ENCODE measurements at places on chromosomes 3 and 15.
A peak's percentile ranks its signal among the peaks of the same experiment; 100 is the strongest.

- DNase-seq, result no peak
These were observed 31.4 kb upstream of the ZBTB38 start for GRCh38 chr3:141336672-141337522.

DNA sequence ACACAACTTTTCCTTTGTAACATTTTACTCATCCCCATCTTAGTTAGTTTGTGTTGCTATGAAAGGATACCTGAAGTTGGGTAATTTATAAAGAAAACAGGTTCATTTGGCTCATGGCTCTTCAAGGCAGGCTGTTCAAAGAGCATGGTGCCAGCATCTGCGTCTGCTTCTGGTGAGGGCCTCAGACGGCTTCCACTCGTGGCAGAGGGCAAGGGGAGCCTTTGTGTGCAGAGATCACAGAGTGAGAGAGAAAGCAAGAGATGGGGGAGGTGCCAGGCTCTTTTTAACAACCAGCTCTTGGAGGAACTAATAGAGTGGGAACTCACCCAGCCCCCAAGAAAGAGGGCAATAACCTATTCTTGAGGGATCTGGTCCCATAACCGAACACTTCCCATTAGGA lies 23.1 kb downstream of the PLA2G4F start:
- DNase-seq, result no peak

GRCh38 chr15:42858540-42858939 lies 62.0 kb downstream of the TTBK2 start:
- no peak for DNase-seq

DNA sequence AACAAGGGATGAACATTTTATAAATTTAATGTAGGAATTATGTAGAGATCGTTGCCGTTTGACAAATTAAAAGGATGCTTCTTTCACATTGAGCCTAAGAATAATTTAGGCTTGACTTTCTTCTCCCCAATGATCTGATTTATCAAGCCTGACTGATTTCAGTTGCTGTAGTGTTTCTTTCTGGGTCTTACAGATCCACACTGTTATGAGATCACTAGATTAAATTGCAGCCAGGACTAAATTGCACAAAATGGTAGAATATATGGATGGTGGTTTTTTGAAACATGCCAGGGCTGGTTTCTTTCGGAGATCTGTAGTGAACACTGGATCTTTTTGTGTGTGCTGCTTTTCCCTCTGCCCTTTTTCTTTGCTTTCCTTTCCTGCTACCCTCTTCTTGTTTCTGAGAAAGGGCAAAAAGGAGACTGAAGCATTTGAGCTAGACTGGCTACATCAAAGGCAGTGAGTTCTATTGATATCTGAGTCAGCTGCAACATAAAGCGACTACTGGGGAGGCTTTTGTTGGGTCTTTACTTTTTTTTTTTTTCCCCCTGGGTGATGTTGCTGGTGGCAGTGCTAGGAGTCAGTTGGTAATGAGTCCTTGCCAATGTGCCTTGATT lies 83.0 kb downstream of the AKAP13 start:
- no peak for DNase-seq

DNA sequence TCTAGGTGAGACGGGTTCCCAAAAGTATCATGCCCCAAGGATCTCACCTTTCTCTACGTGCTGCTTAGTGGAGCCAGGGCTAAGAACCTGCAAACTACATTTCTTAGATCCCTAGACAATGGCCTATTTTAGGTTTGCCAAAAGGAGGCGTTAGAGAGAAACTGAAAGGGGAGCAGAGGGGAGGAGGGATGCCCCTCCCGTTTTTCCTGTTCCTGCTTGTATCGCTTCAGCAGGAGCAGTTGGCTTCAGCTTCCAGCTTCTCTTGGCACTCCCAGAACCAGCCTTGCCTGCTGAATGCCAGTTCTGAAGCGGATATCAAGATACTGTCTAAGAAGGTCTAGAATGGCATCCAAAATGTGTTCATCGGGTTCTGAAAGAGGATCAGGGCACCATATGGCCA lies 58.4 kb upstream of the ABHD17C start:
- no peak for DNase-seq

DNA sequence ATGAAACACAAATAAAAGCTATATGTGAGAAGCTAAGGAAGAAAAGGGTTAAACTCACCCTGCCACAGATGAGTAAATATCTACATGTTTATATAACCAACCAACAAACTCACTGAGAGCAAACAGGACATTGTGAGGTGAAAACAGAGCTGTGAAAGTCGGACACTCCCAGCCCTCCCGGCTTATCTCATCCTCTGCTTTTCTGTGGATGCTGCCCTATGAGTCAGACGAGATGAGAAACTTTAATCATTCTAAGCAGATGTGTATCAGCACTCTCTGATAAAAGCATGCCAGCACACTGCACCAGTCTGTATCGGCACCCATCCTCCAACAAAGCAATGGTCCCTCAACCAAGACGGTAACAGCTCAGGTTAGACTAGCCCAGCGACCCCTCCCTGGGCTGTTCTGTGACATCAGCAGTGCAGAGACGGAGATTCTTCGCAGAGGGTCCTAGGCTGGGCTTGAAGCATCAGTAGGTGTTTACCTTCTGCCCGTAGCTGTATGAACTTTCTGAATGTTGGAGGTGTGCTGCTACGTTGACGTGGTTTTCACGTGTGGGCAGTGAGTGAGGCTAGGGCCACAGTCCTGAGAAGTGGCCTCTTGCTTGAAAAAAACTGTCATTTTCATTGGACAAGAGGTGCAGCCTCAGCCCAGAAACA lies 119.8 kb upstream of the ALDH1A3 start:
- no peak for DNase-seq

DNA sequence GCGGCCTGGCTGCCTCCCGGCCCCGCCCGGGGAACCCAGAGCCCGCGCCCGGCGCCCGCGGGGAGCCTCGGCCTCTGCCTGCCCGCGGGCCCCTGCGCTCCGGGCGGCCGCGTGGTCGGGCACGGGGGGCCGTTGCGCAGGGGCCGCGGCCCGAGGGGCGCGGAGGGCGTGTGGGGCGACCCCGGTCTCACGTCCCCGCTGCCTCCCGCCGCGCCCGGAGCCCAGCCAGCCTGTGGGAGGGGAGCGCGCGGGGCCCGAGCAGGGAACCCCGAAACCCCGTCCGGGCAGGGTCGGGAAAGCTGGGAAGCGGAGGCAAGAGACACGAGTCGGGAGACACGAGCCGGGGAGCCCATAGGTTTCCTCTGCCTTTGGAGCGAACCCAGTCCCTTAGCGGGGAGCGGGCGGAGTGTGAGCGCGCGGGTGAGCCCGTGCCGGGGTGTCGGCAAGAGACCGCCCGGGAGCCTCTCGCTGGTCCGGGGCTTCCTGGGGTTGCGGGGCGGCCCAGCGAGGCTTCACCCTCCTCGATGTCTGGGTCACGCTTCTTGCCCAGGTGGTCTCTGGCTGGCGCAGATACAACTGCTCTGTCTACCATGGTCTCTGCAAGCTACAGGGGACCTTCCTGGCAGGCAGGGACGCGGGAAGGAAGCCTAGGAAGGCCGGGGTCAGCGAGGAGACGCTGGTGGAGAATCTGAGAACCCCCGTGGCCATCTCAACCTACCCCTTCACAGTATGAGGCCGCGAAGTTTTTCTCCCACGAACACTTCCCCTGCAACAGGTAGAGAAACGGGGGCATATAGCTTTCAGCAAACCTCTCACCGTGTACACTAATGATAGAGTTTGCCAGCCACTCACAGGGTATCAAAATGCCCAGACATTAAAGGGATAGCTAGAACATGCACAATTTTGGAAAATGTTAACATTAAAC lies 586 bp downstream of the LRRK1 start:
- no peak for DNase-seq

- no peak for DNase-seq
These were observed 20.5 kb upstream of the MINDY4B start for GRCh38 chr3:150925751-150926201.

DNA sequence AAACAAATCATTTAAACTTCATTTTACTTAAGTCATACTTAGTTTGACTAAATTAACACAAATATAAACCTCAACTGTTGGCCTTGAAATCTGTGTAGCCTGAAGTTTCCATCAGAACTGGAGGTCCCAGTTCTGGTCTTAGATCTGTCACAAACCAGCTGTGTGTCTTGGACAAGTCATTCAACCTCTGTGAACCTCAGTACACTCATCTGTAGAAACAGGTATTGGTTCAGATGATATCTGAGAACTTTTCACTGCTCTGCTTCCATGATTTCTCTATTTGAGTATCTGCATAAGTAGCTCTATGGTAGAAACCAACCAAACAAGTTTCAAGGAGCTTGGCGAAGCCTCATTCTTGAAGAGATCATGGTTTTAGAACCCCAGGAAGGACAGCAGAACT lies 60.4 kb upstream of the SLC2A2 start:
- no peak for DNase-seq

DNA sequence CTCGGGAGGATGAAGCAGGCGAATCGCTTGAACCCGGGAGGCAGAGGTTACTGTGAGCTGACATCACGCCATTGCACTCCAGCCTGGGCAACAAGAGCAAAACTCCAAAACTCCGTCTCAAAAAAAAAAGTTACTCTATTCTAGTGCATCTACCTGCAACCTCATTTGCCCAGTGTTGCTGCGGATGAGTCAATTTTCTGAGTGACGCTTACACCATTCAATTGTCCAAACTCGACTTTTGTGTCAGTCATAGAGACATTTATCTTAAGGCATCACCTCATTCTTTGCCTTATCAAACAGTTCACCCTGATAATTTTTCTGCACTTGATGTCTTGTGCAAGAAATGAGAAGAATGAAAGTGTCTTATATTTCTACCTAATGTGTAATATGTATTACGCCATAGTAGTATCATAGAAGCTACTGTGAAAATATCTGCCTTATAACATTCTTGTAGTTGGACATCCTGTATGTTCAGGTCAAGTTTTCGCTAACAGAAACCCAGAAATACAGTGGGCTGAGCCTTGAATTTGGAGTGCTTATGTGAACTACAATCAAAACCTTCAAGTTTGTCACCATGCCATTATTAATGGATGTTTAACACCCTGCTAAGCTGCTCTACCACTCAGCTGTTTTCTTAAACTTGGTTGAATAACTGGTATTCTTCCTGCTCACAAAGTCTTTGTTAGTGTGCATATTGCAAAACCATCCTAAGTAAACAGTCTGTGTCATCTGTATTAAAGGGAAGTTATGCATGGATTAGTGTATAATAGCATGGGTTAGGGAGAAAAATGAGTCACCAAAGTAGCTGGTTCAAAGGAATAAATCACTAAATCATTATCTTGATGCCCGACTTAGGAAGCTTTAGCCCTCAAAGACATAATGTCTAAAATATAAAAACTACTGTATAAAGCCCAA lies 531.0 kb upstream of the NR2F2 start:
- no peak for DNase-seq

DNA sequence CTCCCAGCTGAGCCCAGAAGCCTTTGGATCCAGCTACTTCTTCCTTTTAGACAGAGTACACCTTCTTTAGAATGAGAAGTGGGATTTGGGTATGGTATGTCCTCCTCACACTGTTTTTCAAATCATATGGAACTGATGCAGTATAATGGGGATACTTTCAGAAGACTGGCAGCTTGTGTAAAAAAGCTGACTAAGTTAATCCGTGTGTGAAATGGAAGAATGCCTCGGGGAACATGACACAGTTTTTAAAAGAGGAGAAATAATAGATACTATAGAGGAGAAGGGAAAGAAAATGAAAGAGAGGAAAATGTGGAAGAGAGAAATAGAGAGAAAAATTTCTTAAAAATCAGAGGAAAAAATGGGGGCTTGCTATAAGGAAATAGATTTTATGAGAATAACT lies 47.7 kb downstream of the TUSC7 start:
- no peak for DNase-seq

DNA sequence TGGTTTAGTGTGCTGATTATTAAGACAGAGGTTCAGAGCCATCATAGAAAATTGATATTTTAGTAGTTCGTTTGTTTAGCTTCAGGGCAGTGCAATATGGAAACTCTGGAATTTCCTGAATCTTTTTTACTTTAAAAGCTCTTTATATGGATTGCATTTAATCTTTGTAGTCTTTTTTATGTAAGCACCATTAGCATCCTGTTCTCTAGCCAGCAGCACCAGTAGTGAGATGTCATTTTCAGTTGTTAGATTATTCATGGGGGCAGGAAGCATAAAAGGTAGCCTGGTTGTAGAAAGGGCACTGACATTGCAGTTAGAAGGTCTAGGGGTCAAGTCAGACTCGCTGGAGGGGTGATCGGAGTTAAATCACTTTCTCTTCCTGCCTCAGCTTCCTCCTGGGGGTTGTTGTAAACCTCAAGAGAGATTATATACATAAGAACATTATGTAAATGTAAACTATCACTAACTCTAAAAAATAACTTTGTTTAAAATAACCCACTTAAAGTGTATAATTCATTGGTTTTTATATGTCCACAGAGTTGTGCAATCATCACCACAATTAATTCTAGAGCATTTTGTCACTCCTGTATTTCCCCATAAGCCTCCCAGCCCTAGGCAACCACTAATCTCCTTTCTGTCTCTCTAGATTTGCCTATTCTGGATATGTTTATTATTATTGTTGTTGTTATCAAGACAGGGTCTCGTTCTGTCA lies 31.4 kb upstream of the ITPKA start:
- DNase-seq, result no peak

DNA sequence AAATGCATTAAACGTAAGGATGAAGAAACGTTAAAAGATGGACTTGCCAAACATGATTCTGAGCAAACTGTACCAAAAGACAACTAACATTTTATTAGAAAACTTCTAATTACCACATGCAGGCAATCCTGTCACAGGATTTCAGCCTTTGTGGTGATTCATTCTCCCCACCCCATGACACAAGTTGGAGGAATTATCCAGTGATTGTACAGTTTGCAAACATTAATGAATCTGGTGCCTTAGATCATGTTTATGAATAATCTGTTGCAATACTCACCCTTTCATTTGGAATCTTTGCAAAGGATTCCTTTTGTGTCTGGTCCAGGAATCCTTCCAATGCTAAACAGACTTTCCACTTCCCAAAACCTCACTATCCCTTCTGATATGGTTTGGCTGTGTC lies 23.3 kb upstream of the ERC2 start:
- no peak for DNase-seq

GRCh38 chr3:143525408-143525807 lies 322.9 kb downstream of the SLC9A9 start:
- DNase-seq, result no peak

DNA sequence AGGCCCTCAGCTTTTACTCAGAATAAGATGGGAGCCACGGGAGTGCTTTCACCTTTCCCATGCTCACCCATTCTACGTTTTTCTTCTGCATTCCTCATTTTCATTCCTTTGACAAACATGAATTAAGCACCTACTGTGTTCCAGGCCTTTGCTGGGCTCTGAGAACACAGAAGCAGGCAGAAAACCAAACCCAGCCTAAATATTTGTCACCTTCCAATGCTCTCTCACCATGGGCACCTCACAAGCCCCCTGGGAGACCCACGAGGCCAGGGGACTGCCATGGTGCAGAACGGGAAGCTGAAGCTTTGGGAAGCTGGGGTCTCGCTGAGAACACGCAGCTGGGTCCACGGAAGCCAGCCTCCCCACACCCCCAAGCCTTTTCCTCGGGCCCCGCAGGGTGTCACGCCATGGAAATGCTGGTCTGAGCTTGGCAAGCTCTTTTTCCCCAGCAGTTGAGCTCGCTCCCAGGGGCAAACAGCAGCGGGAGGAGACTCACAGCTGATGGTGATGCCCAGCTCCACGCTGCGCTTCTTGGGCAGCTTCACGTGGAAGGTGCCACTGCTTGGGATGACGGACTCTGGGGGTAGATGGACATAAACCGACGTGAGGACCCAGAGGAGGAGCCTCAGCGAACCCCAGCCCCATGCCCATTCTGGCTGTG lies 27.7 kb downstream of the GRIP2 start:
- DNase-seq, result peak; percentile 71

GRCh38 chr3:53303957-53304356 lies 43.4 kb downstream of the DCP1A start:
- no peak for DNase-seq

All from suprapubic skin (tissue), 4 donors.